Effector memory CD8-positive, alpha-beta T cell (primary cell): ENCODE measurements at places on chromosomes 6 and 20.

DNA sequence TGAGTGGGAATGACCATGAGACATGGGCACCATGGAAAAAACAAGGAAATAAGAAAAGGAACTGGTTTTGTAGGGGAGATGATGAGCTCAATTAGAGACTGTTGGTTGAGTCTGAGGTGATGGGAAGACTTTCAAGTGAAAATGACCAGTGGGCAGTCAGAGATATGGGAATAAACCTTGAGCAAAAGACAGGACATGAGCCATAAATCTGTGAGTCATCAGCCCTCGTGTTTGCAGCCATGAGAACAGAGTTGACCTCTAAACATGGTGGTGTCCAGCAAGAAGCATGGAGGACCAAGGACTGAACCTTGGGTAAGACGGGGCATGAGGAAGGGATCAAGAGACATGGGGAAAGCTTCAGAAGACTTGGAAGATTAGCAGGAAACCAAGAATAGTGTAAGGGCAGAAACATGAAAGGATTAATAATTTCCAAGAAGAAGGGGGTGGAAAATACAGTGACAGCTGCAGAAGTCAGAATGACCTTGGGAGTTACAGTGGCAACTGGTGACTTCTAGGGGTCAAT, 280.6 kb upstream of the PRDM1 start:
- DNase-seq, result no peak

GRCh38 chr20:50551288-50551687, 41.1 kb downstream of the PTPN1 start:
- no peak for DNase-seq

DNA sequence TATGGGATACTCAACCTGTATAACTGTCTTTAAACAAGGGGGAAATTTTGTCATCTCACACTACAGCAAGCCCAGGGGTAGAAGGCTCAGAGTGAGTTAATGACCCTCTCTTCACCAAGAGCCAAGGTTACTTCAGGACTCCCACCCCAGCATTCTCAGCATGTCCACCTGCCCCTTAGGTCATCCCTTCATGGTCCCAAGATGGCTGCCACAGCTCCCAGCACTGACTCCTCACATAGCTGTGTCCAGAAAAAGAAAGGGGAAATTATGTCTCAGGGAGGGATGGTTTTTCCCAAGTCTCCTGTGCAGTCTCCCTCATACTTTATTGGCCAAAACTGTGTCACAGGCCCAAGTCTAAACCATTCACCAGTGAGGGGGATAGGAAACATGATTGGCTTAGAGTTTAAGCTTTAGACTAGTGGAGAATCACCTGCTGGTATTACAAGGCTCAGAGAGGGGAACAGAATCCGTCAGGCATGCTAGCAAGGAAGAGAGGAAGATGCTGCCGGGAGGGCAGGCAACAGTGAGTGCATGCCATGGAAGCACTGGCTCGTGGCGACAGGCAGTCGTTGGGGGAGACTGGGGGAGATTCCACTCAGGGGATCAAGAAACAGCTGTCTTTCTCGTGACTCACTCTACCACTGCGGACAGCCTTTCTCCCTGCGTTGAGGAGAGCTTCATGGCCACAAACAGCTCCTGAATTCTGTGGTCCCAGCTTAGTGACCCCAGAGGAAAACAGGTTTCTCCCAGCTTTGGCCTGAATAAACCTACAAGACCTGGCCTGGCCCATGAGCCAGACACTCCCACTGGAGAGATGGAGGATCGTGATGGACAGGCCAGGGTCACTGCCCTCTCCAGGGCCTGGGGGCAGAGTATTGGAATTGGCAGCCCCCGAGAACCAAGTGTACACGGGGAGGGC, 37.2 kb downstream of the HM13 start:
- no peak for DNase-seq

DNA sequence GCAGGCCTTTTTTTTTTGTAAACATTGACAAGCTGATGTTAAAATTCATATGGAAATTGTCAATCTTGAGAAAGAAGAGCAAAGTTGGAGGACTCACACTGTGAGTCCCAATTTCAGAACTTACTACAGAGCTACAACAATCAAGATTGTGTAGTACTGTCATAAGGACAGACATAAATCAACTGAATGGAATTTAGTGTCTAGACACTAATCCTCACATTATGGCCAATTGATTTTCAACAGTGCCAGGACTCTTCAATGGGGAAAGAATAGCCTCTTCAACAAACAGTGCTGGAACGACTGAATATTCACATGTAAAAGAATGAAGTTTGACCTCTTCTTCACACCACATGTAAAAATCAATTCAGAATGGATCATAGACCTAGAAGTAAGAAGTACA, 60.8 kb downstream of the TGM2 start:
- no peak for DNase-seq

DNA sequence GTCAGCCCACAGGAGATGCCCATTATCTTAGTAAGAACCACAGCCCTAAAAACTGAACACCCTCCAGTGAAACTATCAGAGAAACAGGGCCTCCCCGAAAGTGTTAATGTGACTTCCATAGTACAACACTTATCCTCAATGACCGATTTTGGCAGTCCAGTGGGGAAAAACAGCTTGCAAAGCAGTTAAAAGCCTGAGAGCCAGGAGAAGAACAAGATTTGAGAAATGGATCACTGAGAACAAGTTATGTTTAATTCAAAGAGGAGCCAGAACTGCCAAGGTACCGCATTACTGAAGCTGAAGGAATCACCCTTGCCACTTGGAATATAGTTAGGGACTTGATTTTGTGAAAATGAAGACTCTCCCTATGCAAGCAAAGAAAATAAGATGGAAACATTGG, 236.9 kb downstream of the QKI start:
- no peak for DNase-seq

DNA sequence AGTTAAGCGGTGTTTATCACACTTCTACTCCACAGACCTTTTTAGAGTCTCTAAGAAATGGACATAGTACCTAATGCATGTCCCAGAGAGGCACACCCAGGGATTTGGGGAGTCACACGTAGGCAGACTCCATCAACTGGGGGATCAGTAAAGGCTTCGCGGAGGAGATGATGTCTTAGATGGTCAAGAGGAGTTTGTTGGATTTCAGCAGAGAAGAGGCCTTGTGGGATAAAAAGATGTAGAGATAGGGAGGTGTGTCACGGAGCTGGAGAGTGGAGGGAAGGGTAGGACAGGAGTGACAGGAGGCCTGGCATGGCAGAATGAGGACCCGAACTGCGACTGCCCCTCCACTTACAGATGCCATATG, 9.1 kb downstream of the DYNLRB1 start:
- DNase-seq, result no peak

- no peak for DNase-seq
Observed at GRCh38 chr20:54476169-54477009, 996 bp downstream of the DOK5 start.

- DNase-seq, result no peak
Observed at GRCh38 chr6:33292996-33293682, 3.7 kb downstream of the PFDN6 start.

GRCh38 chr6:126063512-126064146, 77.3 kb downstream of the TRMT11 start:
- no peak for DNase-seq
